ENCODE measurements at places on chromosomes 2 and 18.

DNA sequence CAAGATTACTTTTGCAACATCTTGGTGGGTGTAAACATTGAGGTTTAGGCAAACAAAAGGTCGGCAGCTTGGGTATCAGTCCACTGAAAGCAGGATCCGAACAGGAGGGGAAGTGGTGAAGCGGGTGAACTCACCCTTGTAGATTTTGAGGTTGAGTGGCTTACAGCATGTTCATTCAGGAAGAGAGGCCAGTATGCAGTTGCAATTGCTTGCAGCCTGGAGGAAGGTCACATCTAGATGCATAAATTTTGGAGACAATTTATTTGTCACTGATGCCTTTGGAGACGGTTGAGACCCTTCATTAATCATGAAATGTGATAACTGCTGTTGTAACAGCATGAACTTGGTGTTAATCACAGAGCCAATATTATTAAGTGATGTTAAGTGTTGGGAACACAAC lies 131.1 kb downstream of the LTBP1 start:
- no peak for DNase-seq

- DNase-seq: peak; percentile 47
These were observed 2.9 kb upstream of the GGCX start for GRCh38 chr2:85564144-85564563.

- no peak for DNase-seq
These were observed 105.1 kb downstream of the HNRNPLL start for GRCh38 chr2:38497670-38498037.

DNA sequence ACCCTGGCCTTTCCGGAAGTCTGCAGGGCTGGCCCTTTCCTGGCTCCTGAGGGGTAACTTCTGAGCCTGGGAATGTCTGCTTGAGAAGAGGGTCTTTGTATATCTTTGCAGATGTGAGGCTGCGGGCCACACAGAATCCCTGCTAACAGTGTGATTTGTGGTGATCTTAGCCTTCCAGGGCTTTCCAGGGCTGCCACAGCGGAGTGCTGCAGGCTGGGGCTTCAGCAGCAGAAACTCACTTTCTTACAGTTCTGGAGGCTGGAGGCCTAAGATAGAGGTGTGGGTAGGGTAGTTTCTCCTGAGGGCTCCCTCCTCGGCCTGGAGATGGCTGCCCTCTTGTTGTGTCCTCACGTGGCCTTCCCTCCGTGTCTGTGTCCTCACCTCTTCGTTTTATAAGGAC lies 294.7 kb upstream of the HS6ST1 start:
- DNase-seq: no peak

DNA sequence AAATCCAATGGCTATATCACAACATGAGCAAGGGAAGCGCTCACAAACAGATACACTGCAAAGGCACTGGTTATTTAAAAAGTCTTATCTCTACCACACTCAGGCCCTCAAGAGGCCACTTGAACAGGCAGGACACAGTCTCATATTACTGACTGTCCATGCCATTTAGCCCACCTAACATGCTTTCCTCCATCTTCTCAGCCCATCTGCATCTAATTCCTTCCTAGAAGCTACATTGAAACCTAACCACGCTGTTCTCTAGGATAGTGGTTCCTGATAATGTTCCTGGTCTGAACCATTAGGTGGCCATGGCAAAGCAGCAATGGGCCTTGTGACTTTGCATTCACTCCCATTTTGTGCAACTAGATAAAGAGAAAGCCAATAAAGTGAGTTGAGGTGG lies 22.5 kb upstream of the NEB start:
- no peak for DNase-seq

- no peak for DNase-seq
These were observed 15.2 kb downstream of the INPP5D start for GRCh38 chr2:233075141-233075965.

GRCh38 chr2:237411683-237412423 lies 2.1 kb downstream of the COL6A3 start:
- no peak for DNase-seq

DNA sequence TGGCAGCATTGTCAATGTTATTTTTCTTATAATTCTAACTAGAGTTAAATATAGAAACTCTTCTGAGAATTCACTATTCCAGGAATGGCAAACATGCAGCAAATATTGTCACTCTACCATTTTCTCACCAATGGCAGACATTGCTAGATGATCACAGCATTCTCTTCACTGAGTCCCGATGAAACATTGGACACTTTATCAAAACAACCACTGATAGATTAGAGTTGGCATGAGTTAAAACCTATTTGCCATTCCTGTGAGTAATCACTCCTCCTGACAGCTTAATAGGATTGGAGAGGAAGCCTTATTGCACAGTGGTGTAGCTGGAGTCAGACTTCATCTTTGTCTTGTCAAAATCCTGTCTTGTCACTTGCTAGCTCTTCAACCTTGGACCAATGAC lies 163.9 kb upstream of the THUMPD2 start:
- no peak for DNase-seq

- no peak for DNase-seq
These were observed 66.7 kb downstream of the DNMT3A start for GRCh38 chr2:25274868-25275574.

DNA sequence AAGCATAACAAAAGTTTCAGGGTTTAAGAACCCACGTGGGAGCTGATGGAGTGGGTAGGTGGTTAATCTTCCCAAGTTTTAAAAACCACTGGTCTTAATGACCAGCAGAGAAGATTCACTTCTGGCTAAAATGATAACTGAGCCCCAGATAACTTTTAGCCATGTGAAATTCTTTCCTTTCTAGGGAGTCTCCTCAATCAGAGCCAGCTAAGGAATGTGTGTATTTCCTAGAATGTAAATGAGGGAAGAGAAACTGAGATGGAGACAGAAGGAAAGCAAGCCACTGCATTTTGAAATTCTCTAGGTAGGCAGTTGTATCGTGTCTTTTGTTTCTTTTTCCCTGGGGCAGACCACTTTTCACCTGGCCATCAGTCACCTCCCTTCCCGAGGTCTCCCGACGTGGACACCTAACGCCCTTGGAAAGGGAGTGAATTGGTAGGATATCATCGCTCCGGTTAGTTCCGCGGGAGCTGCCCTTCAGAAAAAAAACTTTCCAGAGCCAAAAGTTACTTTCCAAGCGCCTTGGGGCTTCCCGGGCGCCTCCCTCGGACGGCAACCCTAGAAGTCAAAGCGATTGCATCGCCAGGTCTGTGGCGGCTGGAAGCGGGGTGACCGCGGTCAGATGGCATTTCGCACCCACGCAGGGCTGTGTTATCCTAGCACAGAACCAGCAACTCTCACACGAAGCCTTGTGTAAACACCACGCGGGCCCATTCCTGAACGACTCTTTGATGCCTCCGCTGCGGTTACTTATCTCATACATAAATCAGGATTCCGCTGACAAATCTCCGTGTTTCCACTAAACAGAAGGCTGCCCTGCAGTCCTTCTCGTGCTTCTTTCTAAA lies 1.3 kb downstream of the COLEC12 start:
- no peak for DNase-seq

DNA sequence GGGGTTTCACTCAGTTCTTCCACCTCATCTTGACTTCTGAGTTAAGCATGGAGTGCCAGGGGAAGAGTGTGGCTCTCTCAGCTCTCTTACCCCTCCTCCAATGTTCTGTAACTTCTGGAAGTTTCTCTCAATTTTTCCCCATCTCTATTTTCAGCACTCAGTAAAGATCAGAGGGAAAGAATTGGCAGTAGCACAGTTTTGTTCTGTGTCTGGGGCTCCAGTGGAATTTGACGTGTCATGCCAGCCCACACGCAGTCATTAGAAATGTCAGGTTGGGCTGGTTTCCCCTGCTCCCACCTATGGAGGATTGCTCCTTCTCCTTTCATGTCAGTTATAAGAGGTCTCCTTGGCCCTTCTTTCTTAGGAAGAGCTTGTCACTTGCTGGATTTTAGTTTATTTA lies 104.6 kb upstream of the COL3A1 start:
- no peak for DNase-seq

DNA sequence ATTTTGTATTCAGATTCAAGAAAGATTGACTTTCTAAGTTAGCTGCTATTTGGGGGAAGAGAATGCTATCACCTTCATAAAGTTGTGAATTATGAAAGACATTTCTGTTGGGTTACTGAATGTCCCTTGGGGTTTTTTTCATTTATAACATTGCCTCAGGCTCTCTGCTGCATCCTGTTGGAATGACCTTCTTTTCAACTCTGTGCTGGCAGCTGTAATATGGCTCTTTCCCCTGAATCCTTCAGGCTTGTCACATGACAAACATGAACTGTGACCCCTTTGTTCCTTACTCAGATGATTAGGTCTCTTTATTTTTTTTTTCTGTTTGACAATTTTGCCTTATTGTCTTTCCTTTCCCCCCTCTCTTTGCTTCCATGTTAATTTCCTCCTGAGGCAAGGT lies 159.8 kb downstream of the TAF4B start:
- DNase-seq: no peak

GRCh38 chr2:177174486-177174885 lies 38.1 kb upstream of the HNRNPA3 start:
- DNase-seq: no peak

DNA sequence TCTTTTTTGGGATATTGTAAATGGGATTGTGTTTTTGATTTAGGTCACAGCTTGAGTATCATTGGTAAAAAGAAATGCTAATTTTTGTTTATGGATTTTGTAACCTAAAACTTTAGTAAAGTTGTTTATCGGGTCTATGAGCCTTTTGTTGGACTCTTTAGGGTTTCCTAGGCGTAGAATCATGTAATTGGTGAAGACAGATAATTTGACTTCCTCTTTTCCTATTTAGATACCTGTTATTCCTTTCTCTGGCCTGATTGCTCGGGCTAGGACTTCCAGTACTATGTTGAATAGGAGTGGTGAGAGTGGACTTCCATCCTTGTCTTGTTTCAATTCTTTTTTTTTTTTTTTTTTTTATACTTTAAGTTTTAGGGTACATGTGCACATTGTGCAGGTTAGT lies 149.0 kb downstream of the QPCT start:
- no peak for DNase-seq
